DMS53 (cell line): ENCODE measurements at places on chromosomes 11 and 22.
A peak's percentile ranks its signal among the peaks of the same experiment; 100 is the strongest.

DNA sequence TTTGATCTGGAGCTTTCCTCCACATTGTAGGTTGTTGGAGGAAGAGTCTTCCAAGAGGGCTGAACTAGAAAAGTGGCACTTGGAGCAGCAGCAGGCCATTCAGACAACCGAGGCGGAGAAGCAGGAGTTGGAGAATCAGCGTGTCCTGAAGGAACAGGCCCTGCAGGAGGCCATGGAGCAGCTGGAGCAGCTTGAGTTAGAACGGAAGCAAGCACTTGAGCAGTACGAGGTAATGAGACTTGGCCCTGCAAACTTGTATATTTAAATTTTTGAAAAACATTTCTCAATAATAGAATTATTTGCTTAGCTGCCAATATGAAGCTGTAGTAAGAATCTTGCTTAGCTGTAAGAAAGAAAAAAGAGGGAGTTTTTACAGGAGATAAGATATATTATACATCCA, 84.0 kb downstream of the SWAP70 start:
- no peak for DNase-seq

GRCh38 chr11:64861227-64861975, 16.9 kb upstream of the CDC42BPG start:
- DNase-seq, result no peak

GRCh38 chr22:50178871-50179869, 6.5 kb upstream of the TRABD start:
- DNase-seq, result no peak

GRCh38 chr11:12408156-12408770, 30.9 kb downstream of the PARVA start:
- no peak for DNase-seq

DNA sequence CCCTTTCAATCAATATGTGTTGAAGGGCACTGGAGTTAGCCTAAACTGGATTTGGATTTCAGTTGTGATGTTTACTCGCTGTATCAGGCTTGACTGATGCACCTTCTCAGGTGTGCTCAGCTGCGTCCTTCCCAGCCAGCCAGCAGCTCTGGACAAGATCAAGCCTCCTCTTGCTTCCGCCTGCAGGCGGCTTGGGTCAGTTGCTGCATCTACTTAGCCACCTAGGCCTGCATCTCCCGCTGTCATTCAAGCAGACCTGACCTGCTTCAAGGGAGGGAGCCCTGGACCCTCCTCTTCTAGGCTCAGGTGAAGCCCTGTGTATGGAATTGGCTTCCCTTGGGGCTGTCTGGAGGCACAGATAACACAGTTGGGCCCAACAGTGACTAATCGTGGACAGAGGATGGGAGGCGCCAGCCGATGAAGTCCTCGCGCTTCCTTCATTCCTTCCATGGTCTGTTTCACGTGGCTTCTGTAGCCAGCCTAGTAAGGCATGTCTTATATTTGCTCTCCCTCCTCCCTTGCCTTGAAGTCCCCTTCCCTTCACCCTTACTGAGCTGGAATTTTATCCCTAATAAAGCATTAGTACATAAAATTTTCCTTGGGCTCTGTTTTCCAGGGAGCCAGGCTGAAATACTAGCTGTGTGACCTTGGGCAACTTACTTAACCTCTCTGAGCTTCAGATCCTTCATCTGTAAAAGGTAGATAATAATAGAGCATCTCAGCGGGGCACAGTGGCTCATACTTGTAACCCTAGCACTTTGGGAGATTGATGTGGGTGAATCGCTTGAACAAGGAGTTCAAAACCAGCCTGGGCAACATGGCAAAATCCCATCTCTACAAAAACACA, 2.1 kb upstream of the LHFPL7 start:
- peak; percentile 3 for DNase-seq
